ENCODE measurements at places on chromosomes 13 and 19.

DNA sequence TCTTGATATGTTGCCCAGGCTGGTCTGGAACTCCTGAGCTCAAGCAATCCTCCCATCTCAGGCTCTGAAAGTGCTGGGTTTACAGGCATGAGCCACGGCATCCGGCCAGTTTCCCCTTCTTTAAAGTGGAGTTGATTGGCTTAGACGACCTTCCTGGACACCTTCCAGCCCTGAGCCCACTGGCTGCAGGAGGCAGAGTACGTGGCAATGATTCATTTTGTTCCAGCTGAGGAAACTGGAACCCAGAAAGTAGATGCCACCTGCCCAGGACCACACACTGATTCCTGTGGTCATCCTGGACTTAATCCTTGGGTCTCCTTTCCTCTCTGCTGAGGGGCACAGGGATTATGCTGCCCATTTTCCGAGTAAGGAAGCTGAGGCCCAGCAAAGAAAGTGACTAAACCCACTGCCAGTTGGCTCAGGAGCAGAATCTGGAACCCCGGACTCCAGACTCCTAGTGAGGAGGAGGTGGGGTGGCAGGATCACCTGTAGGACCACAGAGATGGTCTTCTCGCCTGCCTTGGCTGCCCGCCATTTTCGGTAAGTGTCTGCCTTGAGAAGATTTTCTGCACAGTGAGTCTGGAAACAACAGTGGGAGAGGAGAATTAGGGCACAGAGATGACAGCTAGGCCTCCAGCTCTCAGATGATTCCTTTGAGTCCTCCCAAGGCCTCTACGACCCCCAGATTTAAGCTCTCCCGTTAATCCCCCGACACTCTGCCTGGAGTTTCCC, 737 bp downstream of the XRCC1 start:
- no peak for DNase-seq

DNA sequence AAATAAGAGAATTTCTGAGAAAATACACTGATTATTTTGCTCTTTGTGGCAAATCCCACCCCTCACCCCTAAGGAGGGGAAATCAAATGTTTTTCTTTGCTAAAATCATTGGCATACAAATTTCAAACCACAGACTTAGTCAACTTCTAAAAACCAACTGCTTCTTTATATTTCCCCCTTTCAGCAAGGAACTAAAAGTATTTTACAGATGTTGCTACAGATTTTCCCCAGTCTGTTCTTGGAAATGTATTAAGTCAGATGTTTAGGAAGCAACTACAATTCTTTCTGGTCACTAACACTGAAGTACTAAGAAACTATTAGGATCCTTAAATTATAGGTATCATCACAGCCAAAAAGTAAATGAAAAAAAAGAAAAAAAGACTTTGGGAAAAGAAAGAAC, 6.9 kb downstream of the MTMR6 start:
- no peak for DNase-seq

- DNase-seq: peak; percentile 53
Measured at GRCh38 chr13:20495087-20496023, 30.3 kb downstream of the CRYL1 start.

- DNase-seq: peak; percentile 73
Measured at GRCh38 chr19:33406521-33407139, 33.1 kb downstream of the CEBPG start.

DNA sequence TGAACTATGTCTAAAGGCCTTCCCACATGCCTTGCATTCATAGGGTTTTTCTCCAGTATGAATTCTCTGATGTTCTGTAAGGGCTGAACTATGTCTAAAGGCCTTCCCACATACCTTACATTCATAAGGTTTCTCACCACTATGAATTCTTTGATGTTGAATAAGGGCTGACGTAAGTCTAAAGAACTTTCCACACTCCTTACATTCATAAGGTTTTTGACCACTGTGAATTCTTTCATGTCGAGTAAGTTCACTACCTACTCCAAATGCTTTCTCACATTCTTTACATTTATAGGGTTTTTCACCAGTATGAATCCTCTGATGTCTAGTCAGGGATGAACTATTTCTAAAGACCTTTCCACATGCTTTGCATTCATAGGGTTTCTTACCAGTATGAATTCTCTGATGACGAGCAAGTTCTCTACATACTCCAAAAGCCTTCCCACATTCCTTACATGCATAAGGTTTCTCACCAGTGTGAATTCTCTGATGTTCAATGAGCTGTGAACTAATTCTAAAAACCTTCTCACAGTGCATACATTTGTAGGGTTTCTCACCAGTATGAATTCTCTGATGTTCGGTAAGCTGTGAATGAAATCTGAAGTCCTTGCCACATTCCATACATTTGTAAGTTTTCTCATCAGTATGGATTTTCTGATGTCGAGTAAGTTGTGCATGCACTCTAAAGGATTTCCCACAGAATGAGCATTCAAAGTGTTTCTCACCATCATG, 19.1 kb upstream of the ZNF260 start:
- no peak for DNase-seq

DNA sequence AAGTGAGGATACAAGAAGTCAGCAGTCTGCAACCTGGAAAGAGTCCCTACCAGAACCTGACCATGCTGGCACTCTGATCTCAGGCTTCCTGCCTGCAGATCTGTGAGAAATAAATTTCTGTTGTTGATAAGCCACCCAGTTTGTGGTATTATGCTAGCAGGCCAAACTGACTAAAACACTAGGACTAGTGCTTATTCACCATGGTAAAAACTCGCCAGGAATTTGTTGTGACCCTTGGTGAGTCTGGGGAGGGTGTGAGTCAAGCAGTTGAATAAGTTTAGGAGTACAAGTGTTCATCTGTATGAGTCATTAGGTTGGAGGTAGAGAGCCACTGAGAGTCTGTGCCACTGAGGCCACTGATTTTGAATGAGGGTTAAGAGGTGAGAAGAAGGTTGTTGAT, 3.6 kb downstream of the ZIK1 start:
- no peak for DNase-seq

- DNase-seq: peak; percentile 65
Measured at GRCh38 chr19:13104360-13104847, 1.7 kb upstream of the LYL1 start.

Measured in stimulated activated CD4-positive, alpha-beta T cell treated with anti-CD3 and anti-CD28 coated beads, Interleukin-1b, Interleukin-23, amount 100 ng/mL, for 4 hours (primary cell).